ENCODE measurements at places on chromosomes 5 and 9. TPM values are rescaled to one million over a fixed set of nuclear protein-coding genes. Genes with fewer than 3 reads are reported as not detected.

GMCL2 gene
- not detected for total RNA-seq

NIPAL4 gene
- total RNA-seq = 0.12 TPM

IFNK gene
- not detected for total RNA-seq

SLC6A7 gene
- total RNA-seq = not detected

RGS7BP gene
- total RNA-seq = not detected

TMEM215 gene
- total RNA-seq = not detected

PCDHB16 gene
- total RNA-seq = not detected

FBN2 gene
- total RNA-seq = 0.42 TPM

HAVCR2 gene
- total RNA-seq = 0.07 TPM

SPATA31C1 gene
- not detected for total RNA-seq

ZNF367 gene
- total RNA-seq = 18.1 TPM

MCC gene
- 20.1 TPM for total RNA-seq

TCF7 gene
- 17.8 TPM for total RNA-seq

MAP3K1 gene
- total RNA-seq = 8.5 TPM

FOXD4 gene
- total RNA-seq = 2.8 TPM

MARCHF3 gene
- total RNA-seq = 2.3 TPM

LCN9 gene
- not detected for total RNA-seq

ROR2 gene
- 15.7 TPM for total RNA-seq

LCN15 gene
- 0.76 TPM for total RNA-seq

CARTPT gene
- not detected for total RNA-seq

FOXD4L3 gene
- 0.25 TPM for total RNA-seq

Data from HCT116 (cell line).